Activated T-helper 1 cell treated with anti-CD3 and anti-CD28 coated beads, Interleukin-12 subunit alpha, Interleukin-12 subunit beta, Interleukin-2, Interleukin-4 antibody, amounts not matched to agents 30 ng/mL and 10 ng/mL and 1 ng/mL, durations not matched to agents 14 hours and 24 hours and 36 hours (primary cell): ENCODE measurements at places on chromosomes 11 and 22.

DNA sequence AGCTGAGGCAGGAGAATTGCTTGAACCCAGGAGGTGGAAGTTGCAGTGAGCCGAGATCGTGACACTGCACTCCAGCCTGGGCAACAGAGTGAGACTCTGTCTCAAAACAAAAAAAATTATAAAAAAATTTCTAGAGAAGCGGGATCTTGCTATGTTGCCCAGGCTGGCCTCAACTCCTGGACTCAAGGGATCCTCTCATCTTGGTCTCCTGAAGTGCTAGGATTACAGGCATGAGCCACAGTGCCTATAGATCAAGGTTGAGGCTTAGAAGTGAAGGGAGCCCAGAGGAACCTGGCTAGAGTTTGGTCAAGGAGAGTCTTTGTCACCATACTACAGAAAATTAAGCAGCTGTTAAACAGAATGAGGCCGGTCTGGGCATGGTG lies 1.4 kb upstream of the MCM5 start:
- DNase-seq: no peak

- no peak for DNase-seq
Measured at GRCh38 chr11:33379947-33380346, 122.8 kb downstream of the HIPK3 start.

DNA sequence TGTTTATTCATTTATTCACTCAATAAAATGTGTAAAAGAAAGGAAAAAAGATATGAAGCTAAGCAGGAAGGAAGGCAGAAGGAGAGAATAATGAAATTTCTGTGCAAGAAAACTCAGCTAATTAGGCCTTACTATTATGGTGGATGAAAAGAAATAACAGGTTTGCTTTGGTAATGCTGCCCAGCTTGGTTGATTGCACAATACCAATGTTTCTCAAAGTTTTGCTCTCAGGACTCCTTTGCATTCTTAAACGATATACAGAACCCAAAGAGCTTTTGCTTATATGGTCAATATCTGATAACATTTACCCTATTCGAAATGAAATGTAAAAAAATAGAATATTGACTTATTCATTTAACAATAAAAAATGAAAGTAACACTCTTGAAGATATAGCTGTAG lies 7.3 kb upstream of the CTSC start:
- DNase-seq: no peak

GRCh38 chr11:1807264-1807995 lies 27.4 kb upstream of the SYT8 start:
- DNase-seq: no peak

GRCh38 chr11:5369789-5370188 lies 13.8 kb upstream of the OR51M1 start:
- DNase-seq: no peak

DNA sequence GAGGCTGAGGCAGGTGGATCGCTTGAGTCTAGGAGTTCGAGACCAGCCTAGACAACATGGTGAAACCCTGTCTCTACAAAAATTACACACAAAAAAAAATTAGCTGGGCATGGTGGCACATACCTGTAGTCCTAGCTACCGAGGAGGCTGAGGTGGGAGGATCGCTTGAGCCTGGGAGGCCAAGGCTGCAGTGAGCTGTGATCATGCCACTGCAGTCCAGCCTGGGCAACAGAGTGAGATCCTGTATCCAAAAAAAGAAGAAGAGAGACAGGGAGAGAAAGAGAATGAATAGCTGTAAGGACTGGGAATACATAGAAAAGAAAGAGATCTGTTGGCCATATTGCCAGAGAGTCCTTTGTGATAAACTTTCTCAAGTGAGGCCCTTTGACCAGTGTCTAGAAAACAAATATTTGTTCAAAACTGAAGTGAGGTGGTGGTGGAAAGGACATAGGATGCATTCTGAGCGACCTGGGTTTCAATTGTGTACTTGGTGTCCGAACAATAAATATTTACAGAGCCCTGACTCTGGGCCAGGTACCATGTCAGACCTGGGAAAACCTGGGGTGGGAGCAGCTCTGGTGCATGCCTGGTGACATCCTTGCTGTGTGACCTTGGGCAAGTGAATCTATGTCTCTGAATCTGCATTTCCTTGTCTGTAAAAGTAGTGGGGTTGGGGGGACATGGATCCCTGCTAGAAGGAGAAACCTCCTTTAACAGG lies 89.6 kb upstream of the CRYBB3 start:
- DNase-seq: no peak

GRCh38 chr11:35605706-35606105 lies 12.6 kb upstream of the FJX1 start:
- DNase-seq: no peak

DNA sequence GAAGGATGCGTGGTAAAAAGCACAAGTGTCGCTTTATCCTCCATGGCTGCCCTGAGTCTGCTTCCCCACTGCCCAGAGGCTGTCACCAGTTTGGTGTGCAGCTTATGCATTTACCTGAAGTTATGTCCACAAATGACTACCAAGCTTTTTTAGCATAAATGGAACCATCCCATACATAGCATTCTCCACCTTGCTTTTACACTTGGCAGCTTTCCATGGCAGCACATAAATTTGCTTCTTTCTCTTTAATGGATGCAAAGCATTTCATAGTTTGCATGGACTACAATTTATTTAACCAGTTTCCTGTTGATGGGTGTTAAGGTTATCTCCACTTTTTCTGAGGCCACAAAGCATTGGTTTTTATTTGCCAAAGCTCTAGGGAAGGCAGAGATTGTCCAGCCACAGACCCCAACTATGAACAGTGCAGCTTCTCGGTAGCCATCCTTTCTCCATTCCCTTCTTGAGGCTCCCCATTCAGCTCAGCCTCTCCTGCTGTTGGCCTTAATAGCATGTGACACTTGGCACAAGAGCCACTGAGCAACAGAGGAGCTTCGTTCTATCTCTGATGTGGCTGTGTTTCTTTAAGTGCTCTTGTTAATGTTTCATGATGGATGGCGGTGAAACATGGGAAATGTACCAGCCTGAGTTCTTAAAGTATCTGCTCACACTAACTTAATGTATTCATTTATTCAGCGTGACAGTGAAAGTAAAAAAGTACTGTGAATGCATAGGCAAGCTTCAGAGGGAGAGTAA lies 59.8 kb upstream of the NAV2 start:
- DNase-seq: no peak

- no peak for DNase-seq
Measured at GRCh38 chr11:132171031-132171430, 800.6 kb downstream of the NTM start.

- DNase-seq: no peak
Measured at GRCh38 chr11:35752115-35752514, 89.5 kb downstream of the TRIM44 start.

DNA sequence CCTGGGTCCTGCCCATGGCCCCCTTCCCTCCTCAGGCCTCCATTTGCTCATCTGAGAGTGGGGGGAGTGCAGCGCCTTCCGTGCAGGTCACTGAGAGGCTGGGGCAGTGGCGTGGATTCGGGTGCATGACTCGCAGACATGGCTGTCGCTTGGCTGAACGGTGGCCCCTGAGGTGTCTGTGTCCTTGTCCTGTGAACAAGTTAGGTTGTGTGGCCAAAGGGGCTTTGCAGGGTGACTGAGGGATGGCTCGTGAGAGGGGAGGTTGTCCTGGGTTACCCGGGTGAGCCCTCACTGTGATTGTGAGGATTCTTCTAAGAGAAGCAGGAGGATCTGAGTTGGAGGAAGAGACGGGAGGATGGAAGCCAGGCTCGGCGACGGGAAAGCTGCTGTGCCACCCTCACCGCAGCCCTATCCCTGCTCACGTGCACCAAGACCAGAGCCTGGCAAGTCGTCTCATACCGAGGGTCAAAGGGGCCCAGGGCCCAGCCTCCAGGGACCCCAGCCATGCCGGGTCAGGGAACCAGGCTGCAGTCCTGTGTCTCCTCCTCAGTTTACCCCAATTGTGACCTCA lies 79.1 kb downstream of the KCNQ1 start:
- DNase-seq: no peak

DNA sequence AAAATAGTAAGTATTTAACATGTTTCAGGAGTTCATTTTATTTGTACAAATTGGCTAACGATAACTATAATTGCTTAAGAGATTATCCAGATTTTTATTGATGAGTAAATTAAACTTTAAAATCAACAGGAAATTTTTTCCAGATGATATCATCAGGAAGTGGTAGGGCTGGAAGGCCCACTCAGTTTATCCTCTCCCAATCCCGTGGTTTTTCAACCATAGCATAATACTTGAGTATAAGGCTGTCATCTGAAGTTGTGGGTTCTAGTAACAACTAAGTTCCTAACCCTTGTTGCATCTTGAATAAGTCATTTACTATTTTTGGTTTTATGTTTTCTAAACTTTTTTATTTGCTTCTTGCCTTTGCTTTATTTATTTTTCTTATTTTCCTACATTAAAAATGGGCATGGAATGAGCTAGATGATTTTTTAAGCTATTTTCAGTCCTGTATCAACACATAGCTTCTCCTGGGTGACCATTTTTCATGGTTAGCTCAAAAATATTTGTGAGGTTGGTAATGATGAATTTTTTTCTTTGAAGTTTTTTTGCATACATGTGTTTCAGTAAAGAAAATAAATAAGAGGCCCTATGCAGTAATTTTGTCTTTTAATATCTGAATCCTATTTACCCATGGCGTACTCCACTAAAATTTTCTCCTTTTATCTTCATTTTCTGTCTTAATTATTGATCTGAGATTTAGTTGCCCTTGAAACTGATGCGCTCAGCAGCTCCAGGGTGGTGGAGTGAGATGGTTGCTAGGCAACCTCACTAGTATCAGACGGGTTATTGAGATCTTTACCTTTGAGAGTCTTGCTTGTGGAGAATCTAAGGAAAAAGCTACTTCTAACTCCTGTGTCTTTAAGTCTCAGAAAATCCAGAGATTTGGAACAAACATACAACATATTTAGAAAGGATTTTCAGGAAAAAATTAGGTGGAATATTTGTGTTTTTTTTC lies 452.0 kb upstream of the CCDC179 start:
- DNase-seq: no peak

- DNase-seq: no peak
Measured at GRCh38 chr22:24463071-24463760, 31.9 kb upstream of the UPB1 start.

GRCh38 chr11:45410391-45411227 lies 124.5 kb upstream of the SYT13 start:
- DNase-seq: no peak

DNA sequence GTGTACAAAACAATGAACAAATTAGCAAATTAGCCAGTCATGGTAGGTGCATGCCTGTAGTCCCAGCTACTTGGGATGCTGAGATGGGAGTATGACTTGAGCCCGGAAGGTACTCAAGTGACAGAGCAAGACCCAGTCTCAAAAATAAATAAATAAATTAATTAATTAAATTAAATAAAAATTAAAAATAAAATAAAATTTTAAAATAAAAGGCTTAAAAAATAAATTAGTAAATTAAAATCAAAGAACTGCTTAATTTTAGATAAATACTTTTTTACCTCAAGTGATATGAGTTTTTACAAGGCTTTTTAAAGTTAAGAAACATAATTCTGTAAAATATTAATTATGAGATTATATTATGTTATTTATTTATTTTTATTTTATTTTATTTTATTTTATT lies 50.9 kb upstream of the TSPAN18 start:
- no peak for DNase-seq

- no peak for DNase-seq
Measured at GRCh38 chr11:75386942-75387630, 12.2 kb upstream of the RPS3 start.

- DNase-seq: no peak
Measured at GRCh38 chr22:41752011-41752970, 48.2 kb upstream of the CCDC134 start.

DNA sequence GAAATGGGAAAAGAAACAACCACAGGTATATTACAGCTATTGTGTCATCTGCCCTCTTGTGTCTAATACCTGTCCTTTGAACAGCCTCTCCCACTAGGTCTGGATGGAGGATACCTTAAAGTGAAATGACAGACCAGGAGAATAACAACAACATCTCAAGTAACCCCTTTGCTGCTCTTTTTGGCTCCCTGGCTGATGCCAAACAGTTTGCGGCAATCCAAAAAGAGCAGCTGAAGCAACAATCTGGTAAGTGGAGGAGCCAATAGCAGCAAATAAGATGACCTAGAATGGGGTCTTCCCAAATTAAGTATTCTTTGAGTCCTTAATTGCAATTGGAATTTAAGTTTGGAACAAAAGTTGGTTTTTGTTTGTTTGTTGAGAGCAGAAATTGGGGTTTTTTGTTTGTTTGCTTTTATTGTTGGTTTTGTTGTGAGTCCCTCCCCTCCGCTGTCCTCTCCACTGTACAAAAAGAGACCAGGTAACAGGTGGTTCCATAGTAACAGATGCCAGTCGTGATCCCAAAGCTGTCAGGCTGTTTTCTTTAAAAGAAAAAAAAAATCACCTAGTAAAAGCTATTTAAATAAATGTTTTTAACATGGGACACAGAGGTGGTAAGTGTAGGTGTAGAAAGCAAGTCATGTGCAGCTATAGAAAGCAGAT lies 5.7 kb downstream of the UBE4A start:
- no peak for DNase-seq

DNA sequence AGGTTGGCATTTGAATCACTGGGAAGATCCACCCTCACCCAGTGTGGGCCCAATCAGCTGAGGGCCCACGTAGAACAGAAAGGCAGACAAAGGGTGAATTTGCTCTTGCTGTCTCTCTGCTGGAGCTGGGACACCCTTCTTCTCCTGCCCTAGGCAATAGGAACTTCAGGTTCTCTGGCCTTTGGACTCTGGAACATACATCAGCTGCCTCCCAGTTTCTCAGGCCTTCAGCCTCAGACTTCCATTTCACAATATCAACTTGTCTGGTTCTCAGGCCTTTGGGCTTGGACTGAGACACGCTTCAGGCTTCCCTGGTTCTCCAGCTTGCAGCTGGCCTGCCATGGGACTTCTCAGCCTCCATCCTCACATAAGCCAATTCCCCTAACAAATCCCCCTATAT lies 14.7 kb upstream of the ASRGL1 start:
- no peak for DNase-seq

DNA sequence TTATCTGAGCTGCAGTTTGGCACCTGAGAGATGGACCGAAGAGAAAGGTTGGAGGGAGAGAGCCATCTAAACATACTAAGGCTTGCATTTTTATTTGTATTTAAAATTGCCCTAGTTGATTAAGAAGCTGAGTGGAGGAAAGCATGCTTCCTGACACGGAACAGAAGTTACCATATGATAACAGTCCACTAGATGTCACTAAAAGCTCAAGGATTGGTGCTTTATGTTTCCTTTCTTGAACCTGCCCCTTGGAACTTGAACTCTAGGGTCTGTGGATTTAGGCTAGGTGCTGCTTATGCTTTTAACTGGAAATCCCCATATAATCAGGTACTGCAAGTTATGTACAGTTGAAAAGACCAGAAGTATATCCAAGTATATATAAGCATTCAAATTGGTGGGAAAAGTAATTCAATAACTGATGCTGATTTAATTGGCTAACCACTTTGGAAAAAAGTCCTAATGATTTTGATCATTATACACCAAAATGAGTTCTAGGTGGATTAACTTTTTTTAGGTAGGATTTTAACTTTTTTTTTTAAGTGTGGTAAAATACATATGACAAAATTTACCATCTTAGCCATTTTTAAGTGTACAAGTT lies 9.5 kb downstream of the RBMXL2 start:
- no peak for DNase-seq

- no peak for DNase-seq
Measured at GRCh38 chr11:22656130-22656529, 10.3 kb upstream of the GAS2 start.
